ENCODE measurements at places on chromosomes 1 and 21.

GRCh38 chr1:66624412-66625060, 90.6 kb downstream of the SGIP1 start:
- DNase-seq, result no peak

GRCh38 chr1:104807590-104807989, 1057.9 kb downstream of the AMY1C start:
- DNase-seq, result no peak

DNA sequence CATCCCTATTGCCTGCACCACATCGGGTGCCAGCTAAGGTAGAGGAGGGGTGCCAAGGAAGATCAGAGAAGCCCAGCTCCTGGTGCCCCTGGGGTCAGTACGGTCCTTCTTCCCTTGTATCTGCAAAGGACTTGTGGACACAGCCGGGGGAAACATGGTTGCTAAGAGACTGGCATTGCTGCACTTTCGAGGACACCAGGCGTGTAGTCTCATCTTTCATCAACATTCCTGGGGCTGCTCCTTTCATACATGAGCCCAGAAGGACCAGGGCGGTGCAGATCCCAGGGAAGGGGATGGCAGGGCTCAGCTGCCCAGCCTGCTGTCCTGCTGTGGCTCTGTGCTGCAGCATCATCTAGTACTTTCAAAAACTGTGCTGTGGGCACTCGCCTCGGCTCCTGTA, 61.0 kb downstream of the RUNX1 start:
- DNase-seq, result no peak

GRCh38 chr21:41924368-41924754, 29.5 kb downstream of the C2CD2 start:
- DNase-seq, result no peak
